ENCODE measurements at places on chromosomes 6 and 20.

DNA sequence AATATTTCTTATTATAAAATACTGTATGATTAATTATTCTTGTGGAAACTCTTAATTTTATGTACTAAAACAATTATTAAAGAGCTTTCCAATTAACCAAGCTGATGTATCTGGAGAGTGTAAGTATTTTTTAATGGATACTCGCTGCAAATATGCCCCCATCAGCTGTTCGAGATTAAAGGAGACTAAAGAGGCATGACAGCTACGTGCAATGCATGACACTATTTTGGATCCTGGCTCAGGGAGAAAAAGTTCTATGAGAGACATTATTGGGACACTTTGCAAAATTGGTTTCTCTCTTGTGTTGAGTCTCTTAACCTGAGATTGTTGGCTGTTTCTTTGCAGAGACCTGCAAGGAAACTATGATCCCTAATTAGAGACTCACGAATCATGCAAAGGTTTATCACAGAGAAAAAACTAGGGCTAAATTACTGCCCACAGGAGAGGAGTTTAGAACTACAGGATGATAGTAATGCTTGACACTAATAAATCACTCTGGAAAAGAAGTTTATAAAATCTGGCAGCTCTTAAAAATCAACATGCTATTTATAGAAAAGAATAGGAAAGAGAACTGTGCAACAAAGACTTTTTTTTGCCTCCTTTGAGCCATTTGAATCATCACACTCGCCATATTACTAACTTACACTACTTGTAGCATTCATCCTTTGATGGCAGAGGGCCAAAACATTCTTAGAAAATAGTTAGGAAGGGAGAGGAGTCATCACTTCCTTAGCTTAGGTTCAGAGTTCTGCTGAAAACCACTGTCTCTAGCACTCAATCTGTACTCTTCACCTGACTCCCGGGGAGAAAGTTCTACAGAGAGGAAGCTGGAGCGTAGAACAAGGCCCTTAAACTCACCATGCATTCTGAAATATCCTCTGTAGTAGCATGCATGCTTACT, 25.3 kb downstream of the NRN1 start:
- no peak for DNase-seq

GRCh38 chr6:44942201-44942600, 385.9 kb upstream of the RUNX2 start:
- no peak for DNase-seq

DNA sequence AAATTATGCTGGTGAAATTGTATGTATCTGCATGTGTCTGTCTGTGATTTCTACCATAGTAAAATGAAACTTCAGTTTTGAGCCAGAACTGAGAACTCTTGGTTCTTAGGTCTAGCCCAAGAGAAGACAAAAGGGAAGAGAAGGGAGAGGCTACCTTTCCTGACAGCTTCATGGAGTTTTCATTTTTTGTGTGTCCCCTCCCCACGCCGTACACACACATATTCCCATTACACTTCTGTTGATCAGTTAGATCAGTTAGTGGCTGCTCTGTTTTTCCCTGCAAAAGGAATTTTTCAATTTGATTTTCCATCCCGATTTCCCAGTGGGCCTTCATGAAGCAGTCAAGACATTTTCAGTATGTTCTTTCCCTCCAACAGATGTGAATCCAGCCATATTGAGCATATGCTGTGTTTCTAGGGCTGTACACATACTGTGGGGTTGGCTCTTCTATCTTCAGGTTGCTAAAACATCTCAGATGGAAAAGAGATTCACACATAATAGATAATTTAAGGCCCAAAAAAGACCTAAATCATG, 52.5 kb downstream of the HIVEP1 start:
- DNase-seq = no peak

DNA sequence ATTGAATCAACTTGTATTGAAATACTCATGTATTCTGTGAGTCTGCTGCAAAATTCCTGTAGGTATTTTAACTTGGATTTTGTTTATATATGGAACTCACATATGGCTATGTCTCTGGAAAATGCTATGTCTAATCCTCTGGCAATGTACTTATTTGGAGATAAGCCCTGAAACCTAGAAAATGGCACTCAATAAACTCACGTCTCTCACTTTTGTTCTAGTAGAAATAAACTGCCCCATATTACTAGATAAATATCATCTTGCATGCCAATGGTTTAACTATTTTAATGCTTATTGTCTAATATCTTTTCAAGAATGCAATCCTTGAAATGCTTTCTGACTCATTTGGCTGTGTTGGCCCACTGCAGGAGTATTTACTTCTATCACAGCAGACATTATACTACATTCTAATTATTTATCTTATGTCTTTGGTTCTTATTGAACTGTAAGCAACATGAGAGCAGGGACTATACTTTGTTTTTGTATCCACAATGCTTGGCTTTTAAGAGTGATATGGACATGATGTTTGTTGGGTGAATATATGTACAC, 292.2 kb upstream of the RSPO3 start:
- no peak for DNase-seq

DNA sequence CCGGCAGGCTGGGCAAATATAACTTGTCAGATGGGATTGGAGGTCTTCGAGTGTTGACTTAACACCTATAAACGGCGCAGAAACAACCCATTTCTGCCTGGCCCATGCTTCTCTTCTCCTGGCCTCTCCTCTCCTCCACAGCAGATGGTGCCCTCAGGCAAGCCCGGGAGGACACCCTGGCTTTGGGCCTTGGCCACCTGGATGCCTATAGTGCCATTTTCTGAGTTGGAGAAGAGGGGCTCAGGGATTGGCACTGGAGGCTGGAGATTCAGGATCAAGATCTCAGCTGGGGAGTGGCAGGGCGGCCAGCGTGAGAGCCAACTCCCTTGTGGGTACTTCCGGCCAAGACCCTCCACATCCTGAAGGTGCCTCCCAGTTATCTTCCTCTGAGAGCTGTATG, 211.9 kb upstream of the PMEPA1 start:
- DNase-seq = no peak

GRCh38 chr6:150937132-150937906, 71.8 kb downstream of the MTHFD1L start:
- no peak for DNase-seq

DNA sequence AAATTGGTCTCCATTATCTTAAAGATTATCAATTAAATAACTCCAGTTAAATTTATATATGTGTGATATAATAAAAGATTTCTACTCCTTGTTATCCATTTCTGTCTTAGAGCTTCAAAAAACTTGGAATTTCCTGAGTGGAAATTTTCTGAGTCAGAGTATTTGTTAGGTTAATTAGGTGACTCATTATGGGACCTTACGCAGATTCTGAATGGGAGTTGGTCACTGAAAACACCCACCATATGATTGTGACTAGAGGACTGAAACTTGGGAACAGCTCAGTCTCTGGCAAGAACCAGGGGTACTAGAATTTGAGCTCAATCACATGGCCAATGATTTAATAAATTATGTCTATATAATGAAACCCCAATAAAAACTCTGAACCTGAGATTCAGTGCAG, 125.4 kb upstream of the HMGCLL1 start:
- DNase-seq = no peak

- DNase-seq = no peak
Measured at GRCh38 chr20:64006490-64006889, 25.6 kb downstream of the PRPF6 start.

DNA sequence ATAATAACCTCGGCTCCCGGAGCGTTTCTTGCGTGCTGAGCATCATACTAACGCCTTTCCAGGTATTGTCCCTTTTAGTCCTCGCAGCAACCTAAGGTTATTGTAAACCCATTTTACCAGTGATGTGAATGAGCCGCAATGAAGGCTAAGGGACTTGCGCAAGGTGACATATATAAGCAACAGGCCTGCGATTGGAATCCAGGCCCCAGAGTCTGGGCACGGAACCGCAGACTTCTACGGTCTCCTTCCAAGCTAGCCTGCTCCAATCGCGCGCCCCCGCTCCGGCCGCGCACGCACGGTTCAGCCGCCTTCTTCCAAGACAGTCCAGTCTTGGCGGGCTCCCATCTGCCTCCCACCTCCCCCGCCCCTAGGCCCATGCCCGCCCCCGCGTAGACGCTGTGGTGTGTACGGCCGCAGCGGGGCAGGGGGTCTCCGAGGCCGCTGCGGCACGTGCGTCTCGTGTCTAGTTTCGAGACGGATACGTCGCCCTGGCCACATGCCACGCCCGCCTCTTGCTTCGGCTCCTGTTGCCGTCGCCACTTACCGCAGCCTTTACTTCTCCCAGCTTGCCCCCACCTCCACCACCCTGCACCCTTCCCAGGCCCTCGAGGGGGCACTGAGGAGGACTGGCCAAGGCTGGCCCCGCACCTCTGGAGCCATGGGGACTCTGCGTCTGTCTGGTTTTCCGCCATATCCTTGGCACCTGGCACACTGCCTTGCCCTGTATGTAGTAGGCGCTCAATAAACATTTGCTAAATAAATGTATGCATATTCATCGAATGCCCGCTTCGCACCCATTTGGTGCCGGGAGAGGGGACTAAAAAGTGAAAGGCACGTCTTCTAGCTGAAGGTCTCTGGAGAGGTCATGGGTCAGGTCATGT, 855 bp upstream of the GFOD1 start:
- DNase-seq = no peak

GRCh38 chr6:121677571-121677970, 242.1 kb downstream of the GJA1 start:
- no peak for DNase-seq

- DNase-seq = no peak
Measured at GRCh38 chr6:43761666-43762409, 8.2 kb upstream of the VEGFA start.

DNA sequence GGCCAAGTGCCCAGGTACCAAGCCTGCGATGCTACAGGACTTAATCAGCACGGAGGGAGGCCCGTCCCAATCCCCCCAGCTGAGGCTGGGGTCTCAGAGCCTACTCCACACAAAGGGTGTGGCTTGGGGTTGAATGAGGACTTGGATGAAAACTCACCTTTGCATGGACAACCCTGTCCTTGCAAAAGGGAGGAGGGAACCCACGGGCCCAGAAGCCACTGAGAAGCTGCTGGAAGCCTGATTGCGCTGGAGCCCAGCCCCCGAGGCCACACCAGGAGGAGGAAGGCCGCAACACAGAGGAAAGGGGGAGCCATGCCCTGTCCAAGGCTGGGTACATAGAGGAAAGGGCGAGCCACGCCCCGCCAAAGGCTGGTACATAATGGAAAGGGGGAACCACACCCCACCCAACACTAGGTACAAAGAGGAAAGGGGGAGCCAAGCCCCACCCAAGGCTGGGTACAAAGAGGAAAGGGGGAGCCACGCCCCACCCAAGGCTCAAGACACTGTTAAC, 158.8 kb downstream of the DLL1 start:
- DNase-seq = no peak

- no peak for DNase-seq
Measured at GRCh38 chr6:99619409-99619762, 12.8 kb downstream of the PRDM13 start.

DNA sequence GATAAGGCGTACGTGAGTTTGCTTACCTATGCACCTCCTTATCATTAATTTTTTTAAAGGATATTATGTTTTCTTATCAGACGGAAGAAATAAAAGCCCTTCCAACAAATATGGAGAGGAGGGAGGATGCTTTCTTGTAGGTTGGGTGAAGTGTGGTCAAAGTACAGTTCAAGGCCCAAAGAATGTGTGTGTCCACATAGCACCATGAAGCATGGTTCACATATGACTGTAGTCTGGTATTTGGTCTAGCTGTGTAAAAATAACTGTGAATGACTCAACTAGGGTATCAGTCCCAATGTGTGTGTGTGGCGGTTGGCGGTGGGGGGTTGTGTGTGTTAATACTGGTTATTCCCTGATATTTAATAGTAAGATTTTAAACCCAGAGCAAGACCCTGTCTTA, 212.7 kb downstream of the TMEM242 start:
- no peak for DNase-seq

DNA sequence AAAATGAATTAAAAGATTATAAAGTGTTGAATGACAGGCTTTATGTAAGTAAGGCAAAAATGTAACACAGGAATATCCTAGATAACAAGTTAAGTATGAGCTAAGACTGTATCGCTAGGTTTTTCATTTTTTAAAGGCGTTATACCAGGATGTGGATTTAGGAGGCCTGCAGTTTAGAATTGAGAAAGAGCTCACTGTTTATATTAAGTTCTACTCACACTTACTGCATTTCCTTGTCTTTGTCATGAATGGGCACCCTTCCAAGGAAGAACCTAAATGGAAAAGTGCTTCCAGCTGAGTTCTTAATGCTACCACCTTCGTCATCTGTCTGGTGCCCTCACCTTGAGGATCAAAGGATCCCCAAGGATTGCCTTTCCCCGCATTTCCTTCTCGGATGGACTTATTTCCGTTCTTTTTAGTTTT, 148.7 kb downstream of the SOX4 start:
- no peak for DNase-seq

- no peak for DNase-seq
Measured at GRCh38 chr6:160122744-160123143, 1.1 kb downstream of the SLC22A1 start.

- no peak for DNase-seq
Measured at GRCh38 chr20:60579941-60580515, 621.8 kb downstream of the CDH26 start.

- no peak for DNase-seq
Measured at GRCh38 chr6:170456886-170457698, 96.0 kb downstream of the PSMB1 start.
